Effector CD8-positive, alpha-beta T cell (primary cell): ENCODE measurements at places on chromosomes 2 and 18.
A peak's percentile ranks its signal among the peaks of the same experiment; 100 is the strongest.

- no peak for DNase-seq
Observed at GRCh38 chr2:2914252-2914651, 463.4 kb downstream of the EIPR1 start.

DNA sequence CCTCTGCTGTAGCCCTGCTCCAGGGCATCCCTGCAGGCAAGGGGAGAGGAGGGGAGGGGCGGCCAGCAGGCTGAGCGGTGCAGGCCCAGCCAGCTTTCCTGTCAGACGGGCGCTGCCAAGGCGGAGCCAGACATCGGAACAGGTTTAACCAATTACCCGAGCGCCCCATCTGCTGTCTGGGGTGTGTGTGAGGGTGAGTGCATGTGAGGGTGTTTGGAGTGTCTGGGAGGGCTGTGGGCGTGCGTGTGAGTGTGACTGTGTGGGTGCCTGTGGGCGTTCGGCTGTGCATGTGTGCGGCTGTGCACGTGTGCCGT lies 20.0 kb downstream of the EMX1 start:
- DNase-seq = no peak

- DNase-seq = no peak
Observed at GRCh38 chr2:193199322-193199721, 1004.6 kb upstream of the TMEFF2 start.

DNA sequence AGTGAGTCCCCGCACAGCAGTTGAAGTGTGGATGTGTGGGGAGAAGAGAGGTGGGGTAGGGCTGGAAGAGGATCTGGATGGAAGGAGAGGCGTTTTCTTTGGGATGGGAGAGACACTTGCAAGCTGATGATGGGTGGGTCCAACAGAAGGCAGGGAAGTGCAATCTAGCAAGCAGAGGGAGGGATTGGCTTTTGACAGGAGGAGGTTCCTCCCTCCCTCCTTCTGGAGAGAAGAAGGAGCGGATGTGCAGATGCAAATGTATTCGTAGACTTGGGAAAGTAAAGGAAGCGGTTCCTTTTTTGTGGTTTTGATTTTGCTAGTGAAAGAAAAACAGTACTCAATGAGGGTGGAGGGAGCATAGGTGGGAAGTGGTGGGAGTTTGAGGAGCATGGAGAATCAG lies 48.9 kb downstream of the LAMA3 start:
- no peak for DNase-seq

- no peak for DNase-seq
Observed at GRCh38 chr18:57077786-57078552, 68.9 kb upstream of the BOD1L2 start.

DNA sequence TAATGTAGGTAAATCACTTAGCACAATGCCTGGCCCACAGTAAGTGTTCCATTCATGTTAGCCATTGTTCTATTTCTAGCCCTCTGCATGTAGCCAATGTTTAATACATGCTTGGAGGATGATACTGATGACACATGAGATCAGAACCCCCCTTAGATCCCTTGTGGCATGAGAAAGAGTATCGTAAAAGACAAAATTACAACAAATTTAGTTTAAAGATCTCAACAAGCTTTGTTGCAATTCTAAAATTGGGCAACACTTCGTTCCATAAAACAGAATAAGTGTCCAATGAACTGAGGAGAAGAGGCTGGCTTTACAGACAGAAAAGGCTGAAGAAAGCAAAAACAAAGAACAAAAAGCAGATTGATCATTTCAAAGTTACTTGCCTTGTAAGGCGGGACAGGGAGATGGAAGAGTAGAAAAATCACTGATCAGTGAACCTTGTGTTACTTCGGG lies 148.7 kb upstream of the SLC1A4 start:
- no peak for DNase-seq

GRCh38 chr2:26068602-26069298 lies 34.9 kb downstream of the RAB10 start:
- DNase-seq = no peak

GRCh38 chr2:169365029-169365480 lies 2.7 kb upstream of the LRP2 start:
- DNase-seq = no peak

DNA sequence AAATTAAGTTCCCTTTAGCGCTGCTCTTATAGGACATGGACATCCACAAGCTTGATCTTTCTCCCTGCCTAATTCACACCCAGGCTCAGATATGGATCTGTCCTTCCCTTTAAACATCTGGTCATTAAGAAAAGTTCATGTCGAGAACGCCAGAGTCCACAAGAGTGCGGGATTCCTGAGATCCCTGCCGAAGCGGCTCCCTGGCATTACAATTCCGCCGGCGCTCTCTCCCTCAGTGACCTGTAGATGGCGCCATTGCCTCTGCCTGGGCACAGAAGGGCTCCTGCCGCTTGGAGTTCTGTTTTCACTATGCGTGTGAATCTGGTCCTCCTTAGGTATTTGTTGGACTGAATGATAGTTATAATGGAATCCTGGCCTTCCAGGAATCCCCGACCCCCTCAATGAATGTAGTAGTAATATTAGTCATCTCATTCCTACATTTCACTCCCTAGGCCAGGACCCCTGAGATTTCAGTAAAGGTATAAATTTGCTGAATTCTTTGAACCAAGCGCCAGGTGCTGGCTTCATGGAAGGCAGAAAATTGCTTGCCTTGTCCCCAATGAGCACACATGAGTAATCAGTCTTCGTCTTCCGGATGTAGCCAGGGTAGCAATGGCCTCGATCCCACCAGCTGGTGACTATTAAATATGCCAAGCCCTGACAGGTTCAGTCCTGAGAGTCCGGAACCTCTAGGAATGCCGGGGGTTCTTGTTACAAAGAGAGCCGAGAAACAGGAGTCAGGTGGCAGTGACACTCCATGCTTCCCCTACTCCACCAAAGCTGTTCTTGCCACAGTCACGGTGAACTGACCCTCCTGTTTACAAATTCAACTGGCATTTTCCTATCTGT lies 26.4 kb upstream of the CD207 start:
- DNase-seq = peak; percentile 56

DNA sequence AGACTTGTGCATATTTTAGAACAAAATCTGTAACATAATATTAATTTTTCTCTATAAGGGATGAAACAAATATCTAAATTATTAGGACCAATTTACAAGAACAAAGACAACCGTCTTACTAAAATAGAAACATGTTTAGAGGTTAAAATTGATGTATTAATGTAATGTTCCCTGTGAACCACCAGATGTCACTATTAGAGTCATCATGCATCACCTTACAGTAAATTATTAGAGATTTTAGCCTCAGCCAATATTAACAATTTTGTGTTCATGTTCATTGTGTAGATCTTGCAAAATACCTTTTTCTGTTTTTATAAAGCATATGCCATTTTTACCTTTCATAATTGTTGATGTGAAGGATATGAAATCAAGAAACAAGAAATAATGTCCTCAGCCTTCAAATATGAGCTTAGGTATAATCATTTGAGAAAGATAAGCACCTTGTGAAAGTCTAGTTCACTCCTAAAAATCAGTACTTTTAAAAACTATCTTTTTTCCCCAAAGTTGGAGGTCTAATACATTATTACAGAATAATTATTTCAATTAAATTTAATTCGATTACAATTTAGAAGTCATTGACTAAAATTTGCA lies 344.3 kb upstream of the KCNH7 start:
- no peak for DNase-seq

DNA sequence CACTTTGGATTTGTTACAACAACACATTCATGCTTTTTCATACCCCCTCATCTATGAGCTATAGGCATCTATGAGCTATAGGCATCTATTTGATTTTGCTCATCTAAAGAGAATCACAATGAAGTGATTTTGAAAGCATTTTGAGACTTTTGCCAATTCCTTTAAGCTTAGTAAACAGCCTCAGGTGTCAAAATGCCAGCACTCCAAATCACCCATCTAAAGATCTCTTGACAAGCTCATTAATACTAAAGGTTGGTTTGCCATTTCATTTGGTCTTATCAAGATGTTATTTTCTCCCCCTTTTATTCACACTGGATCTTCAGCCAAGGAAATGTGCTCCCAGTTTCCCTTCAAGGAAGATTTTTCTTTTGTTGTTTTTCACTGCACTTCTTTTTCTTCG lies 110.7 kb upstream of the TLK1 start:
- no peak for DNase-seq

- no peak for DNase-seq
Observed at GRCh38 chr2:68741238-68741637, 6.6 kb downstream of the ARHGAP25 start.

DNA sequence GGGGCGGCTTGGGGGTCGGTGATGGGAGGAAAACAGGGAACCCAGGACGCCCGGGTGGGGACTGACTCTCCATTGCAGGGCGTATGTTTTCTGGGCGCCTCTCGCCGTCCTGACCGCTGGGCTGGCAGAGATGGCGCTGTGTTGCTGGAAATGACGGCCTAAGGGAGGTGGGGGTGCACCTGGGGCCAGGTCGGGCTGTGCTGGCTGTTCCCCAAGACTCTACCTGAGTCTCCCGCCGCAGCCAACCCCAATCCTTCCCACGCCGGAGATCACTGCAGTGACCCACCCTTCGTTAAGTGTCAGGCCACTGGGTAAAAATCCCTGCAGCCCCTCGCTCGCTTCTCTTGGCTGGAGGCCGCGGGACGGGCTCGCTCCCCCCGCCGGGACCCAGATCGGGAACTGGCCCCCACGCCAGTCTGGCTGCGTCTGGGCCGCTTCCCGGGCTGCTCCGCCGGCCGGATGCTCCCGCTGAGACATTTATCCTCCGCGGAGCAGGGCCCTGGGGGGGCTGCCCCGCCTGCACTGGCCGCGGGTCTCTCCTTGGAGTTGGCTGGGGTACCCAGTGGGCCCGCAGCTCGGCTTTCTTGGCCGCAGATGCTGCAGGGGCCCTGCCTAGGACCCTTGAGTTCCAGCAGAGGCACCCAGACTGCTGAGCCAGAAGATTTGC lies 7.8 kb upstream of the ARMC9 start:
- DNase-seq = no peak

DNA sequence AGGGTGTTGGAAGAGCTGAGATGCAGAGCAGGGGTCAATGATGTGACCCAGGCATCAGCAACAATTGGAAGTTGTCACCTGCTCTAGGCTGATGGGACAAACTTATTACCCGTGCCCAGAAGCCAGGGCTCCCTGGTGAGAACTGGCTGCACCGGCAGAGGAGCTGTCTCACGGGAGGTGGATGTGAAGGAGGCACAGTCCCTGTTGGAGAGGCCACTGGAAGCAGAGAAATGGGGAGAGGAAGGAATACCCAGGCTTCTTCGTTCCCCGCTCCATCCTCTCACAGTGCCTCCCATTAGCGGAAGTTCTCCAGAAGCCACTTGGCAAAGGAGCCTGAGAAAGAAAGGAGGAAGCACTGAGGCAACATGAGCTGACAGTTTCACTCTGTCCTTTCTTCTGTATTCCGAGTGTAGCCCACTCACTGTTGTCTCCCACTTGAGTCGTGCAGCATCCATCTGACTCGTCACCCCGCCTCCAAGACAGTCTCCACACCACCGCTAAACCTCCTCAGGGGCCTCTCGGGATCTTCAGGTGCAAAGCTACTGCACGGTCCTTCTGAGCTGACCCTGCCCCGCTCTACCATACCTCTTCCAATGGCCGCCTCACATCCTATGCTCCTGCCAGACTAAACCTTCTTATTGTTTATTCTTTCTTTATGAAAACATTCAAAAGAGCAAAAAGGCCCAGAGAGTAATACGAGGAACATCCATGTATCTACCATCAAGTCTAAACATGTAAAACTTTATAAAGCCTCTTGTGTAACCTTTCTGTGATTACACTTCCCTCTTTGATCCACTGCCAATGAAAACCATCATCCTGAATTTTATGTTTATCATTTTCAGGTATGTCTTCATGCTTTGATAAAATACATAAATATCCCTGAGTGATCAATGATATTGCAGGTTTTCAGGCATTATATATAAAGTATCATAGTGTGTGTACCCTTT lies 19.1 kb upstream of the AFTPH start:
- no peak for DNase-seq

- DNase-seq = no peak
Observed at GRCh38 chr2:3761272-3761671, 57.9 kb downstream of the DCDC2C start.

DNA sequence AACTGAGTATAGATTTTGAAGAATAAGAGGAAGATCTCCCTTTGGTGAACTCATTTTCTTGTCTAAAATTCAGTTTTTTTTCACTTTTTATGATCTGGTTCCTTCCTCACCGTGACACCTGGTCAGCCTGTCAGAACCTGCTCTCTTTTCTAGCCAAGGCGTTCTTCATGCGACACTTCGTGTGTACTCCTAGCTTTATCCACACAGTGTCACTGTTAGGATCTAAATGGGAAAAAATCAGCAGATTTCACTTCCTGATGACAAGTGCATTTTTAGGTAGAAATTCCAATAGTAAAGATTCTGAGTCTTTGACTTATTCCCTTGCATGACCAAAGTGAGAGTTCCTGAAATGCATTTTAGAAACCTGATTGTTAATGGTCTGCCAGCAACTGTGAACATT lies 89.8 kb downstream of the KLHL14 start:
- no peak for DNase-seq

DNA sequence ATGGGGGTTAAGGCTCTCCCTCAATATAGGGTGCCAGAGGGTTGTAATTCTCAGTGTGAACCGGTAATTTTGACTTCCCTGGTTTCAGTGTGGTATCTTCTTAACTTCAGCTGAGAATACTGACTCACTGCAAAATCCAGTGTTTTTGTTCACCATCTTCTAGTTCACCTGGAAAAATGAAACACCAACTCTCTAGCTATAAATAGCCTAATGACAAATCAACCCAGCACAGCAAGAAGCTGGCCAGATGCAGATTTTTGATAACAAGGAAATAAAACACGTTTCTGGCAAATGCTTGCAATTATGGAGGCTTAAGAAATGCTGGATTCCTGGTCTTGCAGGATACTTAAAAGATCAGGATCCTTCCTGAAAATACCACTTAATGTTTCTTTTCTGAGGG lies 192.3 kb downstream of the CLIP4 start:
- DNase-seq = no peak

DNA sequence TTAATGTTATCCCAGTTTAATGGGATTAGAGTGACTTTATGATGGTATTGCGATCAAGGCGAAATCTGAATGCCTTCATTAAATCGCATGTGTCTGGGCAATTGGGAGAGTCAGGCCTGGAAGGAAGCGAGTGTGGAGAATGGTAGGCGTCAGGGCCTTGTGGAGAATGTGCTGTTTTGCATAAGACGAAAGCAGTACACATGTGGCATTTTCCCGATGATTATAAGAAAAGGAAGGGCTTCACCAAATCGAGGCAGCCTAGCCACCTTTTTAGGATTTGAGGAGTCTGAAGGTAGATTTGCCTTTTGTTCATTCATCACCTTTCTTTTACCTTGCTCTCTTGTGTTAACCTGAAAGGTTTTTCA lies 1.0 kb downstream of the ZNF532 start:
- no peak for DNase-seq

DNA sequence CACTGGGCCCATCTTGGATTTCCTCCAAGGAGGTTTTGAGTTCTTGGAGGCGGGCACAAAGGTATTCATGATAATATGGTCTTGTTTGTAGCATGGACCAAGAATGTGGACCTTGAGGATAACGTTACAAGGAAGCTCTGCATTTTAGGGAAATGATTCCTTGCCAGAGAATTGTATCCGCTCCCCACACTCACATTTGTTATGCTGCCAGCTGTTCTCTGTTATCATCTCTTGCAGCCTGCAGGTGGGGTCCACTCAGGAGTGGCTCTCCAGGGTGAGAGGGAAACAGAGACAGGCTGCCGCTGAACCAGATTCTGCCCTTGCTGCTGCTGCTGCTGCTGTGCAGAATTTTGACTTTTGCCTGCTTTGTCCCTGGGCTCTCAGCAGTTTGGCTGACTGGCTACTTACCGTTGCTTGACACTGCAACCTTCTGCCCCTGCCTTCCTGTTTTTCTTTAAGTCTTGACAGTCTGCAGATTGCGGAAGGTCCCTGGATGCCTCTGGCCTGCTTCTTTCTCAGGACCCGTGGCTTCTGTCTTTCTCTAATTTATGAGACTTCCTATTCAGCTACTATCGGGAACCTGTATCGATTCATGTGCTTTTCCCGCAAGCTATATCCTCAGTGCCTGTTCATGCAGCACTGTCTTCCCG lies 122.3 kb upstream of the DOCK10 start:
- DNase-seq = no peak
